Activated B cell treated with CpG ODN at 0.5 μM for 24 hours (primary cell): ENCODE measurements at places on chromosomes 2 and 18.

- no peaks in the 10 kb centered on the region for H3K36me3 ChIP-seq
- H3K27me3 ChIP-seq: no peaks in the 10 kb centered on the region
- DNase-seq: no peak
- H3K4me3 ChIP-seq: no peak overlapping the region
- no peaks in the 10 kb centered on the region for H3K4me1 ChIP-seq
These were observed 297.4 kb upstream of the GCFC2 start for GRCh38 chr2:76008001-76008702.

- no peak overlapping the region for H3K27ac ChIP-seq
- no peaks in the 10 kb centered on the region for H3K4me1 ChIP-seq
- H3K4me3 ChIP-seq: no peak overlapping the region
- DNase-seq: no peak
- no peaks in the 10 kb centered on the region for H3K36me3 ChIP-seq
These were observed 110.2 kb downstream of the VAPA start for GRCh38 chr18:10023853-10024570.

- H3K36me3 ChIP-seq: peaks cover 3% of the 10 kb centered on the region
- H3K27ac ChIP-seq: no peak overlapping the region
These were observed 2.1 kb upstream of the FBLN7 start for GRCh38 chr2:112136096-112136495.

GRCh38 chr2:39517622-39518021 is 80.5 kb upstream of the MAP4K3 start:
- H3K4me1 ChIP-seq: peaks cover 18% of the 10 kb centered on the region
- no peaks in the 10 kb centered on the region for H3K27me3 ChIP-seq
- H3K36me3 ChIP-seq: no peaks in the 10 kb centered on the region
- no peak overlapping the region for H3K27ac ChIP-seq
- no peak for DNase-seq

GRCh38 chr2:127661072-127661649 is 14.2 kb downstream of the LIMS2 start:
- H3K27ac ChIP-seq: no peak overlapping the region
- peaks cover 33% of the 10 kb centered on the region for H3K27me3 ChIP-seq
- H3K4me3 ChIP-seq: no peak overlapping the region
- no peaks in the 10 kb centered on the region for H3K36me3 ChIP-seq

DNA sequence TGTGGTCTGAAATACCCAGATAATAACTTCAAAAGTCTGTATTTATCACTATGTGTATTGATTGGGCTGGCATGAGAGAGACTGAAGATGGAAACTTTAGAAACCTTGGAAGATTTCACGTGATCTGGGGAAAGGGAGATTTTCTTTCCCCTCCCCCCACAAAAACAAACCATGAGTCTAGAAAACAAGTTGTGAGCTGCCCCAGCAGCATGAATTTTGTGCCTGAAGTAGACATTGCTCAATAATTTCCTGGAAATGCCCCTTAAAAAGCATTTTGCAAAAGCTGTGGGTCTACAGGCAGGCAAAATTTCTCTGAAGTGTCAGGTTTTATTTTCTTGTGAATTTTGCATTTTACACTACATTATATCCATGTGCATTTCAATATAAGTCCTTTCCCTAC is 101.8 kb downstream of the ETAA1 start:
- no peak overlapping the region for H3K27ac ChIP-seq
- H3K4me3 ChIP-seq: no peak overlapping the region
- no peaks in the 10 kb centered on the region for H3K27me3 ChIP-seq
- H3K36me3 ChIP-seq: no peaks in the 10 kb centered on the region

DNA sequence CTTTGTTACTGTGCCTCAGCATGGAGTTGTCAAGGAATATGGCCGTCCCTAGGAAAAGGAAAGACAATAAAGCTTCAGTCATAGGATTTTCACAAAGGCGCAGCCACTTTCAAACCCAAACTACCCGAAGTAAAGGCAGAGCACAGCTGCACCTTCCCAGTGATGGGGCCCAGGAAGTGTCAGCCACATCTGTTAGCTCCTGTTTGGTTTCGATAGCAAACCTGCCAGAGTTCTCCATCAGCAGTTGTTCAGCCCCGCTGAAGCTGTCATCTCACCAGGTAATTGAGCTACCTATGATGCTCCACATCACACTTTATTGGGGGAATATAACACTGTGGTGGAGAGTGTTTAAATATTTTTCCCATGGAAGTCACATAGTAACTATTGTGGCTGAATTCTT is 80.7 kb downstream of the LRATD1 start:
- no peak for DNase-seq
- H3K4me1 ChIP-seq: no peaks in the 10 kb centered on the region
- H3K36me3 ChIP-seq: no peaks in the 10 kb centered on the region
- H3K4me3 ChIP-seq: no peak overlapping the region
- no peak overlapping the region for H3K27ac ChIP-seq
- H3K27me3 ChIP-seq: no peaks in the 10 kb centered on the region

- H3K4me3 ChIP-seq: no peak overlapping the region
- H3K27ac ChIP-seq: no peak overlapping the region
- H3K4me1 ChIP-seq: no peaks in the 10 kb centered on the region
- H3K36me3 ChIP-seq: peaks cover 26% of the 10 kb centered on the region
These were observed 73.9 kb downstream of the PIAS2 start for GRCh38 chr18:46843372-46843771.

DNA sequence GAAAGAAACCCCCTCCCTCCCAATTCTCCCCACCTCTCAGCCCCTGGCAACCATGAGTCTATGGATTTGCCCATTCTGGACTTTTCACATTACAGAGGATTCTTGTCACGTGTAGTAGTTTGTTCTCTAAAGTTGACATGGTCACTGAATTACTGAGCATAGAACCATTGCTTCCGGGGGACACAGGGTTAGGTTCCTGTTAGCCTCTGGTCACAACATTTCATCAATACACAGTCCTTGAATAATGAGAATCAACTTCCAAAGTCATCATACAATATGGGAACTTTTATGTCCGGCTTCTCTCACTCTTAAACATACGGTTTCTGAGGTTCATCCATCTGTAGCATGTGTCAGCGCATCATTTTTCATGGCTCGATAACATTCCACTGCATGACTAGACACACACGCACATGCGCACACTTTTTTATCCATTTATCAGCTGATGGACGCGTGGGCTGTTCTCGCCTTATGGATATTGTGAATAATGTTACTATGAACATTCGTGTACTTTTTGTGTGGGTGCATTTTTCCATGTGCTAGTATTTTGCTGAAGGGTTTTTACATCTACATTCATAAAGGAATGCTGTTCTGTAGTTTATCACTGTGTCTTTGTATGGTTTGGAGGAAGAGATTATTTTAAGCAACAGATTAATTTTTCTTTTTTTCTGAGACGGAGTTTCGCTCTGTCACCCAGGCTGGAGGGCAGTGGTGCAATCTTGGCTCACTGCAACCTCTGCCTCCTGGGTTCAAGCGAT is 48.1 kb downstream of the PARD6G start:
- H3K36me3 ChIP-seq: no peaks in the 10 kb centered on the region
- H3K27me3 ChIP-seq: peaks cover 35% of the 10 kb centered on the region
- no peak overlapping the region for H3K27ac ChIP-seq
- no peak for DNase-seq
- no peak overlapping the region for H3K4me3 ChIP-seq

DNA sequence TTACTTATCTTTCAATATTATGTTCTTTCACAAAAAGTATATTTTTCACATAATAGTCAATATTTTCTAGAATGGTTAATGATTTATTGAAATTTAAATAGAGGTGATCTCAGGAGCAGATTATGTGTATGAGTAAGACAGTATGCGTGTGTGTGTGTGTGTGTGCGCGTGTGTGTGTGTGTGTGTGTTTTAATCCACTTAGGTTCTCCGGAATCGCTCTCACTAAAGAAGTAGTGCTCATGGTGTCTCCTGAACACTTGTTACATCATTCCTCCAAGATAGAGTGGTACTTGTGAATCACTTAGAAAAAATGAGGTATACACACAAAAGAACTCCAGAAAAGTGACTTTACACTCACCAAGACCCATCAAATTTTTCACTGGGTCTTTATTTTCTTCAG is 91.0 kb upstream of the KCNH7 start:
- H3K4me3 ChIP-seq: no peak overlapping the region
- H3K4me1 ChIP-seq: no peaks in the 10 kb centered on the region
- DNase-seq: no peak
- H3K27ac ChIP-seq: no peak overlapping the region

- no peak overlapping the region for H3K4me3 ChIP-seq
- H3K4me1 ChIP-seq: no peaks in the 10 kb centered on the region
- no peaks in the 10 kb centered on the region for H3K36me3 ChIP-seq
- no peak for DNase-seq
- no peak overlapping the region for H3K27ac ChIP-seq
- H3K27me3 ChIP-seq: no peaks in the 10 kb centered on the region
These were observed 58.7 kb upstream of the DDX18 start for GRCh38 chr2:117755768-117756167.

DNA sequence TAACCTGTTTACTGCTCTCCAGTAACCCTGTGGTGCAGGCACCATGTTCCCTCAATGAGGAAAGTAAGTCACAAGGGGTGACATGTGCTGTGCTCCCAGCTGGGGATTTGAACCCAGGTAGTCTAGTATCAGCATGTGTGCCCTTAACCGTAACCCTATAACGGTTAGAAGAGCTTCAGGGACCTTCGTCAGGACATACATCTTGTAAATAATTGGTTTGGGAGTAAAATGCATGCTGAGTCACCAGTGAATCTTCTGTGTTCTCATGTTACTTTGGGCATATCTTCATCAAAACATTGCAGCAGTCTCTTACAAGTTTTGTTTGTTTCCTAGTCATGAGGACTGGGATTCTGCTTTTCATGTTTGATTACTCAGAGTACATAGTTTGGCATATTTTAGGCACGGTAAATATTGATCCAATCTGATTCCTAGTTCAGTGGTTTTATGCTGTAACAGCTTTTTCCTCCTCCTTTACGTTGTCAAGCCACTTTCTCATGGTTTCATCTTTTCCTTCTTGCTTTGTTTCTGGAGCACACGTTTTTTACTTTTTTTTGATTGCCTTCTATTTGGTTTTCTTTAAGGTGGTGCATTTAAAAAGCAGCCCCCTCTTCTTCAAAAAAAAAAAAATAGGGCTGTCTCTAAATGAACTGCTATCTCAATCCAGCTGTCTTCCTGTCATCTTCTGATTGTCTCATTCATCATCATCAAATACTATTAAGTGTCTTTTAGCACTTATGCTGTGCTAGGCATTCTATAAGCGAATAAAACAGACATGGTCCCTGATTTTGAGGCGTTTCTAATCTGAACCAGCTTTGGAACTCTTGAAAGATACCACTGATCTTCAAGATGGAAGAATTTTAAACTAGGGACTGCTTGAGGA is 50.4 kb downstream of the CLIP4 start:
- H3K4me1 ChIP-seq: peaks cover 3% of the 10 kb centered on the region
- no peak overlapping the region for H3K27ac ChIP-seq
- peaks cover 5% of the 10 kb centered on the region for H3K36me3 ChIP-seq
- H3K27me3 ChIP-seq: no peaks in the 10 kb centered on the region

GRCh38 chr2:113822087-113822815 is 65.8 kb upstream of the SLC35F5 start:
- no peaks in the 10 kb centered on the region for H3K4me1 ChIP-seq
- no peak overlapping the region for H3K27ac ChIP-seq
- H3K27me3 ChIP-seq: no peaks in the 10 kb centered on the region
- no peak for DNase-seq

GRCh38 chr2:469514-469913 is 181.6 kb upstream of the ALKAL2 start:
- H3K27me3 ChIP-seq: peaks cover 16% of the 10 kb centered on the region
- H3K27ac ChIP-seq: no peak overlapping the region
- DNase-seq: no peak

DNA sequence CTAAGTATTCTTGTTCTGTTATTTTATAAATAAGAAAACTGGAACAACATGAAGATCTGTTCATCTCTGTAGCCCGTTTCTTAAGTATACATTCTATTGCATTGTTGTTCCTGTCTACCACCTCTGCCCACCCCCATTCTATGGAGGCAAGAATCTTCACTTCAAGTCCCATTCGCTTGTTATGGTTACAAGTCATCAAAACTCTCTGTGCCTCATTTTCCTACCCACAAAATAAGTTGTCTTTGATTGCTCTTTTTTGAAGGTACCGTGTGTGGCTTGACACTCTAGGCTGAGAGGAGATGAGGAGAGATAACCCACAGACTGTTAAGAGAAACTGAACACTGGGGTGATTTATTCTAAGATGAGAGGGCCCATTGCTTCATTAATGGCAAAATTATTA is 2.9 kb upstream of the EVA1A start:
- H3K4me1 ChIP-seq: peaks cover 12% of the 10 kb centered on the region
- no peak overlapping the region for H3K4me3 ChIP-seq
- H3K27me3 ChIP-seq: peaks cover 34% of the 10 kb centered on the region

GRCh38 chr2:112881217-112881985 is 29.6 kb upstream of the IL37 start:
- H3K27me3 ChIP-seq: no peaks in the 10 kb centered on the region
- H3K4me1 ChIP-seq: peaks cover 31% of the 10 kb centered on the region
- no peak for DNase-seq
- peak overlapping the region; percentile 16 for H3K4me3 ChIP-seq
- H3K27ac ChIP-seq: peak overlapping the region; percentile 77

DNA sequence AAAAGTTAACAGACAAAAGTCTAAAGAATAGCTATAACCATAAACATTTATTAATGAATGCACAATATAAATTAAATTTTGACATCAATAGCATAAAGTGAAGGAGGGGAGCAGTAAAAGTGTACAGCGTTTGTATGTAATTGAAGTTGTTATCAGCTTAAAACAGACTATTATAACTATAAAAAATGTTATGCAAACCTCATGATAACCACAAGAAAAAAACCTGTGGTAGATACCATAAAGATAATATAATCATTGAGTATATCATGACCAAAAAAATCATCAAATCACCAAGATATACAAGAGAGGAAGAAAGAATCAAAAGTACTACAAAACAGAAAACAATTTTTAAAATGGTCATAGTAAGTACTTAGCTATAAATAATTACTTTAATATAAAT is 122.1 kb upstream of the ID2 start:
- no peaks in the 10 kb centered on the region for H3K36me3 ChIP-seq
- H3K27me3 ChIP-seq: peaks cover 3% of the 10 kb centered on the region
- no peak overlapping the region for H3K4me3 ChIP-seq
- DNase-seq: no peak

GRCh38 chr2:208627916-208628315 is 221.3 kb downstream of the PTH2R start:
- no peaks in the 10 kb centered on the region for H3K36me3 ChIP-seq
- no peak for DNase-seq
- no peaks in the 10 kb centered on the region for H3K4me1 ChIP-seq
- H3K27me3 ChIP-seq: no peaks in the 10 kb centered on the region

- no peak overlapping the region for H3K27ac ChIP-seq
- H3K36me3 ChIP-seq: no peaks in the 10 kb centered on the region
- no peaks in the 10 kb centered on the region for H3K4me1 ChIP-seq
- no peak for DNase-seq
- H3K4me3 ChIP-seq: no peak overlapping the region
- peaks cover 4% of the 10 kb centered on the region for H3K27me3 ChIP-seq
These were observed 47.1 kb downstream of the FOSL2 start for GRCh38 chr2:28439763-28440162.

- DNase-seq: no peak
- H3K4me1 ChIP-seq: peaks cover 8% of the 10 kb centered on the region
- no peak overlapping the region for H3K27ac ChIP-seq
- H3K27me3 ChIP-seq: no peaks in the 10 kb centered on the region
- no peak overlapping the region for H3K4me3 ChIP-seq
These were observed 15.0 kb downstream of the COX7A2L start for GRCh38 chr2:42345986-42346385.

- no peak for DNase-seq
- no peaks in the 10 kb centered on the region for H3K36me3 ChIP-seq
- no peak overlapping the region for H3K4me3 ChIP-seq
- H3K27ac ChIP-seq: no peak overlapping the region
- no peaks in the 10 kb centered on the region for H3K4me1 ChIP-seq
- no peaks in the 10 kb centered on the region for H3K27me3 ChIP-seq
These were observed 160.2 kb downstream of the HNMT start for GRCh38 chr2:138124521-138124920.

GRCh38 chr18:59086522-59086921 is 53.2 kb upstream of the SEC11C start:
- H3K36me3 ChIP-seq: no peaks in the 10 kb centered on the region
- H3K4me1 ChIP-seq: peaks cover 33% of the 10 kb centered on the region
- no peak for DNase-seq
- no peak overlapping the region for H3K4me3 ChIP-seq
